ENCODE measurements at places on chromosomes 2 and 18. TPM values are rescaled to one million over a fixed set of nuclear protein-coding genes. Genes with fewer than 3 reads are reported as not detected.

The ARL5A gene
- total RNA-seq = 45.5 TPM

The PJVK gene
- total RNA-seq = 0.72 TPM

The CDKL4 gene
- not detected for total RNA-seq

The TEX261 gene
- 26.3 TPM for total RNA-seq

The NEU4 gene
- total RNA-seq = not detected

The MITD1 gene
- 4.3 TPM for total RNA-seq

The LRP2 gene
- not detected for total RNA-seq

The NIFK gene
- 47.8 TPM for total RNA-seq

- H3K4me1 ChIP-seq = no peaks in the 10 kb centered on the region
- DNase-seq = peak; percentile 10
- H3K27me3 ChIP-seq = no peaks in the 10 kb centered on the region
- no peak overlapping the region for H3K27ac ChIP-seq
- no peak overlapping the region for H3K4me3 ChIP-seq
- H3K36me3 ChIP-seq = no peaks in the 10 kb centered on the region
Observed at GRCh38 chr2:179543361-179543901, 278.8 kb upstream of the SESTD1 start.

GRCh38 chr2:212766921-212767320 lies 228.3 kb upstream of the ERBB4 start:
- H3K4me3 ChIP-seq = no peak overlapping the region
- no peak overlapping the region for H3K27ac ChIP-seq

GRCh38 chr18:78979730-78980278 lies at the start of gene SALL3:
Gene SALL3 (plus strand): TSS chr18:78979818. CDS start chr18:78980275, 457 bp downstream.
- no peak within 1 kb of the TSS for H3K4me3 ChIP-seq
- no peaks in the 10 kb centered on the region for H3K36me3 ChIP-seq
- no peaks in the 10 kb centered on the region for H3K4me1 ChIP-seq
- peaks cover 49% of the 10 kb centered on the region for H3K27me3 ChIP-seq
- no peak for DNase-seq
- H3K27ac ChIP-seq = no peak within 1 kb of the TSS

GRCh38 chr2:63124218-63124617 lies 73.6 kb downstream of the OTX1 start:
- no peak for DNase-seq
- no peaks in the 10 kb centered on the region for H3K4me1 ChIP-seq
- H3K27me3 ChIP-seq = no peaks in the 10 kb centered on the region
- H3K36me3 ChIP-seq = no peaks in the 10 kb centered on the region
- H3K27ac ChIP-seq = no peak overlapping the region
- H3K4me3 ChIP-seq = no peak overlapping the region

- no peaks in the 10 kb centered on the region for H3K36me3 ChIP-seq
- no peaks in the 10 kb centered on the region for H3K4me1 ChIP-seq
- peak; percentile 11 for DNase-seq
- H3K27ac ChIP-seq = no peak overlapping the region
- H3K27me3 ChIP-seq = no peaks in the 10 kb centered on the region
Observed at GRCh38 chr18:80154293-80154692, 45.2 kb downstream of the ADNP2 start.

GRCh38 chr2:173793709-173794565 lies 171.2 kb downstream of the SP3 start:
- no peak overlapping the region for H3K4me3 ChIP-seq
- peaks cover 19% of the 10 kb centered on the region for H3K27me3 ChIP-seq
- H3K36me3 ChIP-seq = no peaks in the 10 kb centered on the region
- H3K4me1 ChIP-seq = no peaks in the 10 kb centered on the region
- no peak overlapping the region for H3K27ac ChIP-seq

DNA sequence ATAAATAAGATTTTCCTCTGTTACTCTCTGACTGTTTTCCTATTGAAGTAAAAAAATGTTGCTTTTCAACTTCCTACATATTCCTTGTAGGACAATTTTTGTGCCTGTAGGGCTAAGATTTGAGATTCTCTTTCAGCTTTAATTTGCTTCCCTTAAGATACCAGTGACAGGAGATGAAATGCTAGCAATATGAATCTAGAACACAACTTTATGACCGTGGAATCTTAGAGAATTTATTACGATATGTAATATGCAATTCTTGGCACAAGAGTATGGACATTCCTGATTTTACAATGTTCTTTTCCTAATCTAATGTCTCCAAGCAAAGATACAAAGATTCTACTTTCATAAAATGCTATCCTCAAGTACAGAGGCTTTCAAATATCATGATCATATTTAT lies 180.9 kb downstream of the KCNE4 start:
- no peaks in the 10 kb centered on the region for H3K4me1 ChIP-seq
- no peak overlapping the region for H3K4me3 ChIP-seq

GRCh38 chr2:188382107-188382506 lies 90.4 kb downstream of the GULP1 start:
- peak overlapping the region; percentile 17 for H3K27ac ChIP-seq
- no peaks in the 10 kb centered on the region for H3K27me3 ChIP-seq
- H3K4me1 ChIP-seq = peaks cover 13% of the 10 kb centered on the region
- H3K36me3 ChIP-seq = peaks cover 11% of the 10 kb centered on the region
- peak; percentile 24 for DNase-seq
- H3K4me3 ChIP-seq = no peak overlapping the region

- no peak overlapping the region for H3K4me3 ChIP-seq
- no peaks in the 10 kb centered on the region for H3K27me3 ChIP-seq
- H3K27ac ChIP-seq = no peak overlapping the region
- no peak for DNase-seq
Observed at GRCh38 chr2:159218389-159218788, 68.1 kb downstream of the WDSUB1 start.

DNA sequence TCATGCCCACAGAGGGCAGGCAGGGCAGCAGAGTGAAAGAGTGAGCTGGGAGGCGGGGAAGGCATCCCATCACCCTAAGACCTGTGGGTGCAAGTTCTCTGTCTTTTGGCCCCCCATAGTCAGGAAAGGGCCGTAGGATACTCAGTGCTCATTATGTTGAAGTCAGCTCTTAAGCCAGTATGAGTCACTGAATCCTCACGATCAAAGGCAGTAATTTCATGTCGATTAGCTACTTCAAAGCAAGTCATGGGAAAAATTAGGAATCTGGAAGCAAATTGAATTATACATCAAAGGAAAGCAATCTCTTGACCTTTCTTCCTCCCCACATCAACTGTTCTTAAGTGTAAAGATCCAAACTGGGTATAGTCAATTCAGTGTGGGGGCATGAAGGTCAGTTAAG lies 178.9 kb downstream of the FHOD3 start:
- no peak overlapping the region for H3K4me3 ChIP-seq
- H3K36me3 ChIP-seq = no peaks in the 10 kb centered on the region
- no peaks in the 10 kb centered on the region for H3K27me3 ChIP-seq
- DNase-seq = no peak
